ENCODE measurements at places on chromosomes 7 and 10. TPM values are rescaled to one million over a fixed set of nuclear protein-coding genes. Genes with fewer than 3 reads are reported as not detected.

DNA sequence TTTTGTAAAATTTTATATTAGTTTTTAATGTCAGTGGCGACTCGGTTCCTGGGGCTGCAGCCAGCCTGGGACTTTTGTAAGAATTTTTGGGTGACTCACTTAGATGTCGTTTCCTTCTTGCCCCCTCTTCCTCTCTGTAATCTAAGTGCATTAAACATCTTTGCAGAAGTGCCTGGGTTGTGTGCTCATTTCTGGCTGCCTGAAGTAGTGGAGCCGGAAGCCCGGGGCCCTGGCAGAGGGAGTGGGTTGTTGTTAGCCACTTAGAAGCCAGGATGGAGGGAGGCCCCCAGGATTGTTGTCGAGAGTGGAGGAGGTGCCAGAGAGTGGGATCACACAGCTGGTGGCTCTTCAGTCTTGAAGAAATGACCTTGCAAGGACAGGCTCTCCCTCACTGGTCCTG lies 11.0 kb upstream of the TRIM8 start:
- DNase-seq, result no peak

GRCh38 chr7:729140-730000 lies 2.3 kb upstream of the PRKAR1B start:
- peak; percentile 38 for DNase-seq

GRCh38 chr7:2313450-2314208 lies 612 bp downstream of the SNX8 start:
- DNase-seq, result peak; percentile 52

The HMX2 gene
- total RNA-seq, result not detected

The PLAU gene
- total RNA-seq, result 5.2 TPM

The SPDYE9 gene
- not detected for total RNA-seq

The ACSL5 gene
- total RNA-seq, result 13.3 TPM

Measured in breast epithelium (tissue), 4 donors.